Bronchus fibroblast of lung (primary cell): ENCODE measurements at places on chromosomes 13 and 19. TPM values are rescaled to one million over a fixed set of nuclear protein-coding genes. Genes with fewer than 3 reads are reported as not detected.

PLA2G4C gene
- total RNA-seq = 2.0 and 2.4 TPM in 2 replicates

TEKTIP1 gene
- total RNA-seq = not detected in 2 replicates

TPTE2 gene
- total RNA-seq = not detected in 2 replicates

FXYD1 gene
- total RNA-seq = 0.50 and 1.8 TPM in 2 replicates

RAB11B gene
- total RNA-seq = 8.9 and 12.9 TPM in 2 replicates

SULT2A1 gene
- total RNA-seq = not detected in 2 replicates

FAM83E gene
- total RNA-seq = 0.45 and 0.50 TPM in 2 replicates

LILRB5 gene
- not detected in 2 replicates for total RNA-seq

PCSK4 gene
- 1.2 and 1.6 TPM in 2 replicates for total RNA-seq

C3 gene
- 1.8 TPM in 2 replicates for total RNA-seq

SLC15A1 gene
- total RNA-seq = not detected in 2 replicates

SOX1 gene
- total RNA-seq = not detected in 2 replicates

GJB6 gene
- total RNA-seq = not detected in 2 replicates

ERICH6B gene
- not detected in 2 replicates for total RNA-seq

SLC6A16 gene
- total RNA-seq = 0.59 TPM in 1 of 2 replicates, not detected in the other

MVB12A gene
- total RNA-seq = 101 and 106 TPM in 2 replicates

SHC2 gene
- total RNA-seq = 0.30 and 0.34 TPM in 2 replicates

TLE6 gene
- total RNA-seq = 0.17 and 0.30 TPM in 2 replicates

TTC9B gene
- not detected in 2 replicates for total RNA-seq

PIBF1 gene
- 9.1 and 14.3 TPM in 2 replicates for total RNA-seq

SAMD1 gene
- 31.4 and 33.9 TPM in 2 replicates for total RNA-seq

MYADM gene
- total RNA-seq = 60.9 and 66.4 TPM in 2 replicates

SOHLH2 gene
- total RNA-seq = 0.34 and 1.0 TPM in 2 replicates
